ENCODE measurements at places on chromosomes 4 and X. TPM values are rescaled to one million over a fixed set of nuclear protein-coding genes. Genes with fewer than 3 reads are reported as not detected.

The XK gene
- total RNA-seq: 3.3 TPM

- no peak for DNase-seq
Observed at GRCh38 chrX:70908541-70908940, at the start of gene TEX11. TSS of gene TEX11 (minus strand) at chrX:70908711. CDS start at chrX:70907789, 922 bp downstream.

DNA sequence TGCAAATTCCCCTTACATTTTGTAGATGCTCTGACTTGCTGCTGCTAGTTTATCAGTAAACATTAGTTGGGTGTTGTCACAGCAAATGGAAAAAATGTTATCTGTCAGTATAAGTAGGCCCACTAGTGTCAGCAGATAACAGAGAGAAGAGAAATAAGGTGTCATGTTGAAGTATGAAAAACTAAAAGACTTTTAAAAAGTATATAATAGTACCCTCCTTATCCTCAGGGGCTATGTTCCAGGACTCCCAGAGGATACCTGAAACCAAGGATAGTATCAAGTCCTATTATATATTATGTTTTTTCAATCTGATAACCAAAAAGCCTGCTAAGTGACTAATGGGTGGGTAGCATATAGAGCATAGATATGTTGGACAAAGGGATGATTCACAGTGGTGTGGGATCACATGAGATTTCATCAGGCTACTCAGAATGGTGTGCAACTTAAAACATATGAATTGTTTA lies 11.6 kb upstream of the BMP2K start:
- DNase-seq: no peak

DNA sequence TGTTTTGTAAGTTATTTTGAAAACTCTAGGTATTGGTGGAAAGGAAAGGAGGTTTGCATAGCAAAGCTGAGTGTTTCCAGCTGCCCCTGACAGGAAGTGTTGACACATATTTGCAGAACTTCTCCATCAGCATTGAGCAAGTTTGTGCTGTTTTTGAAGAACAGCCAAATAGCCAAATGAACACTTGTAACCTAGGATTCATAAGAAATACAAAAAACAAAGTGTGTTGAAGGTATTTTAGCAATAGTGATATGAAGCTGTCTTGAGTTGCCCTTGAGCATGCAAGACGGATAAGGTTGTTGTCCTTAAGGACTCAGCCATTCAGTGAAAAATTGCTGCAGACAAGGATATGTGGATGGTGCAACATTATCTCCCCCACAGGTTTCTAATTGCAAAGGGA lies 68.3 kb upstream of the PGM2 start:
- no peak for DNase-seq

GRCh38 chr4:43992552-43992951 lies 456.1 kb downstream of the KCTD8 start:
- DNase-seq: no peak

DNA sequence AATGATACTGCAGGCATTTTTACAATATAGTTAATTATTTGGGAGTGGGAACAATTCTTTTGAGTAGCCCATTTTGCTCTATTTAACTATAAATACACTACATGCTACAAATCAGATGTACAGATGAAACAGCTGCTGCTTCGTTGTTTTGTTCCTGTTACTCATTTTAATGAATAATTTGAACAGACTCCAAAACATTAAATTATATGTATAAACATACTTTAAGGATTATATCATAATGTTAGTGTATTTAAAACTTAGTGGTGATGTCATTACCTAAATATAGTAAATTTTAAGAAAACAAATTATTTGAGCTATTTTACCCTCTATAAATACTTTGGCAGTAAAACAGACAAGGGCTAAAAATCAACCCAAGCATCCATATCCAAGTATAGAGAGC lies 60.7 kb downstream of the GAB1 start:
- no peak for DNase-seq

The EIF4E gene
- 185 TPM for total RNA-seq

Data from occipital lobe (tissue), 3 donors.